CD4-positive, alpha-beta T cell treated with Interleukin-1 beta for 1 hour (primary cell): ENCODE measurements at places on chromosomes 4 and X.
A peak's percentile ranks its signal among the peaks of the same experiment; 100 is the strongest.

DNA sequence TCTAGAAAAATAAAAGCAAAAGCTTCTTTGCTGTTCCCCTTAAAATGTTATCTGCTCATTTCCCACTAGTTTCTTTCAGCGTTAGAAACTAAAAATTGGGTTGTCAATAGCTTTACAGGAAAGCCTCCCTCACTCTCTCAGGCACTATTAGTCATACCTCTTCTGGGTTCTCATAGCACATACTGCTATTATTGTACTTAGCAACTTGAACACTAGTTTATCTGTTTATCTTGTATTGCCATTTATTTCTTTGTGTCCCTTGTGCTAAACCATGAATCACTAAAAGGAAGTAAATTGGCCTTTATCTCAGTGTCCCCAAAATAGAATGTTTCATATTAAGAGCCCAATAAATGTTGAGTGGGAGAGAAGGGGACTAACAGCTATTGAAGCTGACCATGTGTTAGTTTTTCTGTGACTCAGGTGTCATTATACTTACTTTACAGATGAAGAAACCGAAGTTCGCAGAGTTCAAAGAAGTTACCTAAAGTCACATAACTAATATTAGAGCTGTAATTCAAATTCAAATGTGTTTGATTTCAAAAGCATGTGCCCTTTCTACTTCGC, 124.8 kb upstream of the CITED1 start:
- DNase-seq: no peak

GRCh38 chr4:98311656-98312055, 50.5 kb downstream of the RAP1GDS1 start:
- no peak for DNase-seq

GRCh38 chr4:168880811-168881595, 129.1 kb downstream of the CBR4 start:
- peak; percentile 52 for DNase-seq

DNA sequence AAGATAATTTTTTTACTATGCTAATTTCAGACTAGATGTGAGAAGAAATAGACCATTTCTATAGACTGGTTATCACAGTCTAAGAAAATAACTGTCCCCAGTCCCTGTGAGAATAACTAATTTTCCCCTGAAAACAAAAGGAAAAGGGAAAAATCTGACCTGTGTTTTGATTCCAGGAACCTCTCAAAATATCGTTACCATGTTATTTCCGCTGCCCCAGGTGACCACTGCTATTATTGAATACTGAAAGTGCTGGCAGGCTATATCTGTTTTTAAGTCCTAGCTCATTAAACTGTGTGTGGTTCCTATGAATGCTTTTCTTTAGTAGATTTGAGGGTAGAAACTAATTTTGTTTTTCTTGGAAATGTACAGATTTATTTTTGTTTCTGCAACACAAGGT, 83.6 kb downstream of the GAB1 start:
- no peak for DNase-seq

- DNase-seq: no peak
Measured at GRCh38 chrX:16014171-16014570, 109.2 kb upstream of the GRPR start.
